Astrocyte of the hippocampus (primary cell): ENCODE measurements at places on chromosomes 5 and 9.

GRCh38 chr5:159052401-159053011, 47.2 kb downstream of the EBF1 start:
- no peak for DNase-seq

DNA sequence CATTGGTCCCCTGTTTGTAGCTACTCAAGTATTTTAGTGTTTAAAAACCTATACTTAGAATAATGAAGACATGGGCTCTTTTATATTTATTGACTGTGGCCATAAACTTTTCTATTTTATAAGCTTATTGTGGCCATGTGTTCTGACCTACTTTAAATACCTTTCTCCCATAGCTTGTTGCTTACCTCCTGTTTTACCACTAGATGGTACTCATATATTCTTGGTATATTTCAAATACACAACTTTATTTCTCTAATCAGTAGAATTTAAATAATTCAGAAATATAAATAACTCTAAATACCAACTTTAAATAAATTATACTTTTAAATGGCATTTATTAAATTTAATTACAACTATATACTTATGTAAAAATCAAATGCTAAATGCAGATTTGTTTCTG, 498.0 kb downstream of the PRDM9 start:
- no peak for DNase-seq

- no peak for DNase-seq
Observed at GRCh38 chr9:86751207-86751606, 196.1 kb downstream of the GAS1 start.

DNA sequence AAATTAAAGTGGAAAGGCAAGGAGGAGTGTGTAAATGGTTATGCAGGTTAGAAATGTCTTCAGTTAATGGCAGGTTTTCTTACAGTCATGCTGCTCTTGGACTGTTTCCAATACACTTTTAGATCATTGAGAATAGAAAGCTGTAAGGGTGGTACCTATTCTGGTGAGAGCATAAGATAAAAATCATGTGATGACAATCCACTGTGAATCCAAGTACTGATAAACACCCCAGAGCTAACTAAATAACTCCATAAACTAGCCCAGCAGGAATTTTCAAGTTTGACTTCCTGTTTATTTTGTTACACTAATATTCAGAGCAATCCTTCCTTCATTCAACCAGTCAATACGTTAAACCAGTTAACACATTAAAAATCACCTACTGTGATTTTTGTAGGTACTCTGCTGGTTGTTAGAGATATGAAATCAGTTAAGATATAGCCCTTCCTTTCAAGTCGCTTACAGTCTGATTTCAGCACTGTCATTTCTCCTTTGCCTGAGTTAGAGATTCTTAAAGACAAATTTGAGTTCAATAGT, 22.6 kb downstream of the VCAN start:
- no peak for DNase-seq

GRCh38 chr9:92608241-92608908, 61.6 kb downstream of the IPPK start:
- no peak for DNase-seq

DNA sequence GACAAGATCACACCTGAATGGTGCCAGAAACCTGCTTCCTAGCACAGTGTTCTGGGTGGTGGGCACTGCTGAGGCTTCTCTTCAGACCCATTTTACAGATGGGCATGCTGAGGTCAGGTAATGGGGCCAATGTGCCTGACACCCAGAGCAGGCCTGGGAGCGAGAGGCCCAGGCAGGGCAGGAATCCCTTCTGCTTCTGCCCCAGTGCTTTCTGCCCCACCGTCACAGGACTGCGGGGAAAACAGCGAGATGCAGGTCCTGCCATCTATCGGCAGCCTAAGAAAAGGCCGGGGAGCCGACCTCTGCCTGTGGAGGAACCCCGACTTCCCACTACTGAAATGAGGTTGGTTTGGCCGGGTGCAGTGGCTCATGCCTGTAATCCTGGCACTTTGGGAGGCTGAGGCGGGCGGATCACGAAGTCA, 22.8 kb upstream of the RNU6ATAC start:
- DNase-seq: no peak

- peak; percentile 36 for DNase-seq
Observed at GRCh38 chr9:77210116-77210515, 32.8 kb downstream of the VPS13A start.

- DNase-seq: peak; percentile 62
Observed at GRCh38 chr5:126124706-126125345, 298.4 kb upstream of the GRAMD2B start.

GRCh38 chr9:6944093-6944551, 186.3 kb downstream of the KDM4C start:
- peak; percentile 73 for DNase-seq
